ENCODE measurements at places on chromosomes 1 and 21. TPM values are rescaled to one million over a fixed set of nuclear protein-coding genes. Genes with fewer than 3 reads are reported as not detected.
A peak's percentile ranks its signal among the peaks of the same experiment; 100 is the strongest.

- no peak for DNase-seq
These were observed 36.7 kb upstream of the SH3D21 start for GRCh38 chr1:36269408-36269838.

DNA sequence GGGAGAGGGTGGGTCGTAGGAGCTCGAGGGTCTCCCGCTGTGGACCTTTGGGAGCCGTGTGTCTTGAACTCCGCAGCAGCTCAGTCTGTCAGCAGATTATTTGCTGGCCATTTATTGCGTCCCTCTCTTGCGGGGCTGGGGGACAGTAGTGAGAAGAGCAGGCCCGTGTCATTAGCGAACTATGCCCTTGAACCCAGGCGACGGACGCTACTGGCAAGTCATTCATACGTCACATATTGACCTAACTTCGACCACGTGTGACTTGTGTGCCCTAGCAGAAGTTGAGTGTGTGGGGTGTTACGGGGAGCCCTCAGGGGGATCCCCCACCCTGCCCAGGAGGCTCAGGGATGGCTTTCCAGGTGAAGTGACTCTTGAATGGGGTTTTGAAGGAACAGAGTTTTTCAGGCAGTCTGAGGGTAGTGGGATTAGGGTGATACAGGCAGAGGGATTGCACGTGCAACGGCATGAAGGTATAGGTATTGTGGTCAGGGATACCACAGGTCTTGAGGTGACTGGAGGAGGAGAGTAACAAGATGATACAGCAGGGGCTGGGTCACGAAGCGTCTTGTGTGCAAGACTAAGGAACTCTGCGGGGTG lies 13.0 kb downstream of the RCC1 start:
- no peak for DNase-seq

Gene CFAP45
- total RNA-seq = 1.3 TPM

GRCh38 chr21:15667819-15668218 lies 62.0 kb upstream of the USP25 start:
- no peak for DNase-seq

- no peak for DNase-seq
These were observed 5.5 kb downstream of the DISC1 start for GRCh38 chr1:231632119-231632518.

GRCh38 chr1:117616356-117616755 lies 10.5 kb downstream of the TENT5C start:
- DNase-seq = no peak

DNA sequence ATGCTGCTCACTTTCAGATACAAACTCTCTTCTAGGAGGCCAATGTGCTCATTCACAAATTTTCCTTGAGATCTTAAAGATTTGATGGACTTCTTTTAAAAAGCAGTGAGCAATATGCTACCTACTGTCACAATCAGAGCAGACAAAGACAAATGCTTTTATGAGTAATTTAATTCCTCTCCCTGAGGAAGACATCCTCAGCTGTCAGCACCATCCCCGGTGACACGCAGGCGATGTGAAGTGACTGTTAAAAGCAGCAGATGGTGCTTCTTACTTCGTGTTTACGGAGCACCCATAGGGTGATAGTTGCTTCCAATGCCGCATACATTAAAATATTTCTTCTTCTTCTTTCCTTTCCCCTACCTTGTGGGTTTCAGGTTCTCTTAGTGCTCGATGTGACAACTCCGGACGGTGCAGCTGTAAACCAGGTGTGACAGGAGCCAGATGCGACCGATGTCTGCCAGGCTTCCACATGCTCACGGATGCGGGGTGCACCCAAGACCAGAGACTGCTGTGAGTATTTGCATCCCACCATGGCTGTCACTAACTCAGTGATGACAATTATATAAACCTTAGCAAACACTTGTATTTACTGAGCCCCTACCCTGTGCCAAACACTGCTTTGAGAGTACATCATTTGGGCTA lies 29.1 kb downstream of the LAMC2 start:
- no peak for DNase-seq

GRCh38 chr1:96364576-96364975 lies 357.0 kb upstream of the PTBP2 start:
- no peak for DNase-seq

DNA sequence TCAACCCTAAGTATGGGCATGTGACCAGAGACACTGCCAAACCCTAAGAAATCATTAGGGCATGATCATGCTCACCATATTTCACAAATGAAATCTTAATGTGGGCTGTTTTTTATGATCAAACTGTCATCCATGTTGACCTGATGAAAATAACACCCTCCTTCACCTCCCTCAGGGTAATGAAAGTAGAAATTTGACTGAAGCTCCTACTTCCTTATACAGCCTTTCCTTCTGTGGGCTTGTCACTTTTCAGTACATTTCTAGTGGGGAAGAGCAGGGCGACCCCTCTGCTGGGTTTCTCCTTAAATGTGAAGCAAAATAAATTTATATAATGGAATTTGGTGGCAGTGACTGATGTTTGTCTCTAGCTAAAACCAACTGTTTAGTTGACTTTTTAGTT lies 25.9 kb downstream of the IVNS1ABP start:
- no peak for DNase-seq

Gene KCNE1
- total RNA-seq = 0.78 TPM

- DNase-seq = no peak
These were observed 3.9 kb downstream of the JAK1 start for GRCh38 chr1:64962441-64962840.

DNA sequence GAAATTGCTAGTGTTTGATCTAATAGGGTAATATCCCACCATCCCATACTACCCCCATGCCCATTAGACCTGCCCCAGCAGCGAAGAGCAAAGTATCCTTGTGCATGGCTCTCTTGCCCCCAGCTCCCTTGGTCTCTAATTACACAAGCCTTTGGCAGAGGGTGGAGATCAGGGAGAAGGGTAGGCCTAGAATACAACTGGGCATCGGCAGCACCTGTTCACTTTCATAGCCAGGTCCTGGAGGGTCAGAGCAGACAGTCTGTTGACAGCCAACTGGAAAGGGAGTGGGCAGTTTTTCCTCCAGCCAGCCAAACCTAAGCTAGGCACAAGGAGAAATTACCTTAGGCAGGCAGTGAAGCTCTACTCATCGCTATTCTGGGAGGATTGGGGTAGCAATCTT lies 2.7 kb upstream of the PIGC start:
- DNase-seq = no peak

Gene LRRC52
- total RNA-seq = not detected

Gene PTGER3
- total RNA-seq = 0.52 TPM

Gene OR6K3
- not detected for total RNA-seq

DNA sequence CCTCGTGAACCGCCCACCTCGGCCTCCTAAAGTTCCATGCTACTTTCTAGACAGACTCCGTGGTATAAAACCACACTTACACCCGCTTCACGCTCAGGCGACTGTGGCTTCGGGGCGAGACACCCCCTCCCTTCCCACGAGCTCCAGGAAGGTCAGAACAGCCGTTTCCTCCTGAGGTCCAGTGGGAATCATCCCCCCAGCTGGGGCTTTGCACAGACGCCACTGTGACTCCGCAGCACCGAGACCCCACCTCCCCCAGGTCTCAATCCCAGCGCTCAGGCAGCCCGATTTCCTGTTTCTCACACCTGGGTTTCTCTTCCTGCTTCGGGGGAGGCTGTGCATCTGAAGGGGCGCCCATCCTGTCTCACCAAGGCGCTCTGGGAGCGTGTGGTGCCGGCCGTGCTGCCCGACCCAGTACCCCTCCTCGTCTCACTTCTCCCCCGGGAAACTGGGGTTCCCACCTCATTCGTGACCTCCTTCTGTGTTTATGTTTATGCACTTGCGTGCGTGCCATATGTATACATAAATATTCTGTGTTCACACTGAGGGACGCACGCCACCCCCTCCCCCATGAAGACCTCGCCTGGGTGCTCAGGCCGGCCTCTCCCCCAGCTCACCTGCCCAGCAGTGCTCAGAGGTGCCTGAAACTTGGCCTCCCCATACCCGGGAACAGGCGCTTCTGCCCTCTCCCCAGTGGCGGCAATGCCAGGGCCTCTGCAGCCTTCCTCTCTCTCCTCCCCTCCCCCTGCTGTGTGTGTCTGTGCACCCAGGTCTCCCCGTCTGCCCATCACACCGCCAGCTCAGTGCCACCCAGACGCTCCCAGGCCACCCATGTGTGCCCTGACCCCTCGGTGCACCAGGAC lies 14.6 kb downstream of the SLC35E2B start:
- DNase-seq = no peak

Gene CLCA1
- total RNA-seq = not detected

- DNase-seq = no peak
These were observed 404.8 kb downstream of the HLX start for GRCh38 chr1:221284028-221284427.

Gene RXRG
- 3.3 TPM for total RNA-seq

GRCh38 chr1:89692601-89693521 lies 59.9 kb downstream of the LRRC8C start:
- DNase-seq = no peak

Gene KCNE2
- not detected for total RNA-seq

DNA sequence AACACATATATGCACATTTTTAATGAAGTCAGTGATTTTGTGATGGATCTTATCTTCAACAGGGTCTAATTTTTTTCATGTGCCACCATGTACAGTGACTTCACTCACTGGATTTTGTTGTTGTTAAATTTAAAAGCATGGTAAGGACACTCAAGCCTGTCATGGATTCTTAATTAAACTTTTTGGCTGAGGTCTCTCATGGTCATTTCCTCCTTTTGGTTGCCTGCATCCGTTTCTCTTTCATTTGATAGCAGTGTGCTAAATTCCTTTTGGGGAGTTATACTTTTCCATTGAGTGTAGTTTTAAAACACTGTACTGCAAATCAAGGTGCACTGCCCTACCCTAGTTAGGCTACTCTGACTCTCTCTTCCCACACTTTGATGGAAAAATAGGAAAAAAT lies 13.2 kb upstream of the CRB1 start:
- no peak for DNase-seq

- DNase-seq = no peak
These were observed 179.3 kb downstream of the TNR start for GRCh38 chr1:175564119-175564518.

- peak; percentile 95 for DNase-seq
These were observed 6.2 kb downstream of the NECTIN4 start for GRCh38 chr1:161082996-161083747.

GRCh38 chr1:102262994-102263393 lies 266.3 kb upstream of the OLFM3 start:
- no peak for DNase-seq

DNA sequence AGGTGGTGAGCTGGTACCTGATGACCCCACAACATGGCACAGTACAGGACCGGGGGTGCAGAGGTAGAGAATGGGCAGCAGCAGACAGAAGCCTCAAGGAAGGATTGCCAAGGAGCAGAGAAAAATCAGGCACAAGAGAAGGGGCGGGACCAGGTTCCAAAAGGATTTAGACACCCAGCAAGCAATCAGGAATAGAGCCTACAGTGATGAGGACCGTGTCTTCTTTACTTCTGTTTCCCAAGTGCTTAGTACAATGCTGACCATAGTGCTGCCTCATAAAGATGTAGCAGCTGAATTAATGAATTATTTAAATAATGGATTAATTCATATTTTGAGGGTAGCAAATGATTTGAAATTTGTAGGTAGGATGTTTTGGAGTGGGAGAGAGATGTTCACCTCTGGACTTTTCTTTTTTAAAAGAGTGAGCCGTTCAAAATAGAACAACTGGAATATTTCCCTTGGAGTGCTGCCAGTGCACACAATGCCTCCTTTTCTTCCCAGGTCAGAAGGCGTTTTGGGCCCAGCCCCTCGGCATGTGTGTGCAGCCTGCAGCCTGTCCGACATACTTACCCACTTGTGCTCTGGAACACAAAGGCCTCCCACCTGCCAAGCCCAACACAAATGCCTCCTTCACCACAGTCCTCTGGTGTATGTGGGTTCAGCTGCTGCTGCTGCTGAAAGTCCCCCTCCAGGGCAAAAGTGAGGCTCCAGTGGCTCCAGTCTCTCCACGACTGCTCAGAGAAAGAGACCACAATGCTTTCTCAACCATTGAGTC lies 19.6 kb downstream of the KANK4 start:
- no peak for DNase-seq

DNA sequence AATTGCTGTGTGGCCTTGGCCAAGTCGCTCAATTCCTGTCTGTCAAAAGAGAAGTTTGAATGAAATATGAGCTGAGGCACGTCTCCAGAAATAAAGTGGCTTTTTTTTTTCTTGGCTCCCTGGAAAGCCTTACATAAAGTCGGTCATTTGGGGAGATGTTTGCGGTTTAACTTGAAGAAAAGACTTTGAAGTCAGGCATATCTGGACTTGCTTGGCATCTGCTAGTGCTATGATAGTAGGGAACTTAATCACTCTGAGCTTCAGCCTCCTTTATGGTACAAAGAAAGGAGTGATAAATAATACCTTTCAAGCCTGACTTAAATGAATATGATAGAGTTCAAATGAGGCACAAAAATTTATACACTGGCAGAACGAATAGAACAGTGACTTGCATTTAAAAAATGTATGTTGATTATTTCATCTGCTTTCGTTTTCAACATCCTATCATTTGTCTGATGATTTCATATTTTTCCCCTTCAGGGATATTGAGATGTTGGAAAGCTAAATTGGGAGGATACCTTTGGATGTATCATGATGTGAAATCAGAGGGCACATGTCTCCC lies 60.2 kb downstream of the FASLG start:
- no peak for DNase-seq

DNA sequence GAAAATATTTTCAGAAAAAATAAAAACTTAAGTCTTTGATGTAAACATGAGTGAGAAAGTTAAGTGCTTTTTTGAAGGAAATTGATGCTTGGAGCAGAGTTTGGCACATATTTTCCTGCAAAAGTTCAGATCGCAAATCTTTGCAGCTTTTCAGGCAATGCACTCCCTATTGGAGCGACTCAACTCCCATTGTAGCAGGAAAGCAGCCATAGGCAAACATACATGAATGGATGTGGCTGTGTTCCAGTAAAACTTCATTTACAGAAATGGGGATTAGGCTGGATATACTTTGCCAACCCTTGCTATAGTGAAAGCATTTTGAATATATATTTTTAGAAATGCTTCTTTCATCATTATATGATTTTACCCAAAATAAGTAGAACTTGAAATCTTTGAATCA lies 8.1 kb downstream of the AGL start:
- no peak for DNase-seq

Gene PAPPA2
- total RNA-seq = 0.19 TPM

DNA sequence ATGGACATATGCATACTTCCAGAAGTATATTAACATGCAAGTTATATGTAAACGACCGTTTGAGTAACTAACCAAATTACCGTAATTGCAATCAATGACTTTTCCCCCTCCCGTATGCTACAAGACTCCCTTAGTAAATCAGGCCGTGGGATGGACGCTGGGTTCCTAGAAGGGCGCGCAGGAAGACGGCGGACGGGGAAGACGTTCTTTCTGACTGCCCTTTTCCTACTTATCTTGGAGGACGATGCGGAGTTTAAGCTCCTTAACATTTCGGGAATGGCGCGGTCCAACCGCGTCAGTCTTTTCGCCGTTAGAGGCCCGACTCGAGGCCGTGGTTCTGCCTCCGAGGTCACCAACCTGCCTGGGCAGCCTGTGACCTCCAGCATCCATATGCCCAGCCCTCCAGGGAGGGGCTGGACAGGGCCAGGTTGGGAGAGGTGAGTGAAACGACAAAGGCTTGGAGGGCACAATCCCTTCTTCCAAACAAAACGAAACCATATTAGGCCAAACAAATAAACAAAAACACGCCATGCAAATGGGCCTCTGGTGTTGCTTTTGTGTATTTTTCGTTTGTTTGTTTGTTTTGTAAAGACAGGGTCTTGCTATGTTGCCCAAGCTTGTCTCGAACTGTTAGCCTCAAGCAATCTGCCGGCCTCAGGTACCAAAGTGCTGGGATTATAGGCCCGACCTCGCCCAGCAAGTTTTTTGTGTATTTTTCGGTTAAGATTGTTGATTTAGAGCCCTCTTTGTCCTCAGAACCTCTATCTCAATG lies 873 bp upstream of the PI4KB start:
- no peak for DNase-seq

Gene SPATA17
- 3.0 TPM for total RNA-seq

- no peak for DNase-seq
These were observed 10.2 kb downstream of the DHCR24 start for GRCh38 chr1:54876814-54877213.
